ENCODE measurements at places on chromosomes 12 and 14. TPM values are rescaled to one million over a fixed set of nuclear protein-coding genes. Genes with fewer than 3 reads are reported as not detected.

GRCh38 chr12:100295764-100296555 is 29.0 kb downstream of the SCYL2 start:
- DNase-seq, result no peak

GRCh38 chr12:14261861-14262260 is 103.6 kb upstream of the ATF7IP start:
- no peak for DNase-seq

- DNase-seq, result peak; percentile 95
Measured at GRCh38 chr12:106030210-106031071, 108.3 kb downstream of the NUAK1 start.

DNA sequence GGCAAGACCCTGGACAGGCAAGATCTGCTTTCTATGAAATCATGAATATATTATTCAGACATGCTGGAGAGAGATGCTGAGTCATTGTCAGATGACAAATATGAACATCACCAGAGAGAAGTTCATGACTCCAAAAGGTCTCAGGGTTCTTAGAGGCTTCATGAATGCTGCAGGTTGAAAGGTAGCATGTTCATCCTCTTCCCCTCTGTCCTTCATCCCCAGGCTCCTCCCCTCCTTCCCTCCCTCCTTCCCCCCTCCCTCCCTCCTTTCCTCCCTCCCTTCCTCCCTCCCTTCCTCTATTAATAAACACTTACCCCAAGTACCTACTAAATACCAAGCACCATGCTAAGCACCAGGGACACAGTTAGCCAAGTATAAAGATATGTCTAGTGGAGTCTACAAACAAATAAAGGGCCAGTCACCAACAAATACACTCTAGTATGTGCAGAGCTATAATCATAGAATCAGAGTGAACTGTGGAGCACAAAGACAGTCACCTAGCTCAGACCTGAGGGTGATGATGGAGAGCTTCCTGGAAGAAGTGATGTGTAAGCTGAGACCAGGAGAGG is 46.2 kb downstream of the RPH3A start:
- no peak for DNase-seq

The RNASE1 gene
- total RNA-seq, result 2.1 TPM

DNA sequence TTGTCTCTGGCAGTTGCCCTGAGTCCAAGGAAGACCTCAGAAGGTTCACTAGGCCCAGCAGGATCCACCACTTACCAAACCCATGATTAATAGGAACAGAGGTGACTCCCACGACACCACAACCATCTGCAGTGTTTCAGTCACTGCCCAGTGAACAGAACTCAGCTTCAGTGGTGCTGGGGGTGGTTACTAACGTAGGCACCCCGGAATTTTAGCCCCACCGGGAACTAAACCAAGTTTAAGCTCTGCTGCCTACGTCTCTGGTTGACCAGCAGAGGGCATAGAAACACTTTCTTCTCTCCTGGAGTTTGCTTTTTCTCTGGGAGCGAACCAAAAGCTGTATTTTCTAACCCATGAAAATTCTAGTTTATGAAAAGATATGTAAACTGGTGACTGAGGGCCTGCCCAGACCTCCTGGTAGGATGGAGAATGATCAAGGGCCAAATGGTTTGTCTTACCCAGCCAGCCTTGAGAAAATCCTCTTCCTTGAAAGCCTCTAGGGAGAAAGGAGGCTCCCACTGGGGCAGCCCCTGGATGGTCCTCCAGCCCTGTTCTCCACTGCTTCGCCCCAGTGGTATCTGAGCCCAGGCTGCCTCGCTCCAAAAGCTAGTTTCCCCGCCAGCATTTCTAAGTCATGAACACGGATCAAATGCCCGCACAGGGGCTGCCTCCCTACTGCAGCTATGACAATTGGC is 379.8 kb downstream of the DPF3 start:
- DNase-seq, result peak; percentile 35

- DNase-seq, result no peak
Measured at GRCh38 chr12:26319511-26319910, 124.1 kb downstream of the SSPN start.

- no peak for DNase-seq
Measured at GRCh38 chr12:27305673-27306456, 26.8 kb upstream of the BMAL2 start.

DNA sequence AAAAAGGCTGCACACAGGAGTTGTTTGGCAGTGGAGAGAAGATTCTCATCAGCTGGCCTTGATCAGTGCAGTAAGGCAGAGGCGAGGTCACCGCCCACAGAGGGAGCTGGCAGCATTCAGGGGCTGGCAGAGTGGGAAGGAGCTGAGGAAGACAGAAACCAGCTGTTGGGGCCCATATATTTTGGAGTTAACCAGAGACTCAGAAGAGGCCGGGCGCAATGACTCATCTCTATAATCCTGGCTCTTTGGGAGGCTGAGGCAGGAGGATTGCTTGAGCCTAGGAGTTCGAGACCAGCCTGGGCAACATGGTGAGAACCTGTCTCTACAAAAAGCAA is 17.7 kb downstream of the SMCO2 start:
- peak; percentile 35 for DNase-seq

- DNase-seq, result peak; percentile 48
Measured at GRCh38 chr14:100030452-100031153, 34.6 kb upstream of the EVL start.

The KCNC2 gene
- not detected for total RNA-seq

DNA sequence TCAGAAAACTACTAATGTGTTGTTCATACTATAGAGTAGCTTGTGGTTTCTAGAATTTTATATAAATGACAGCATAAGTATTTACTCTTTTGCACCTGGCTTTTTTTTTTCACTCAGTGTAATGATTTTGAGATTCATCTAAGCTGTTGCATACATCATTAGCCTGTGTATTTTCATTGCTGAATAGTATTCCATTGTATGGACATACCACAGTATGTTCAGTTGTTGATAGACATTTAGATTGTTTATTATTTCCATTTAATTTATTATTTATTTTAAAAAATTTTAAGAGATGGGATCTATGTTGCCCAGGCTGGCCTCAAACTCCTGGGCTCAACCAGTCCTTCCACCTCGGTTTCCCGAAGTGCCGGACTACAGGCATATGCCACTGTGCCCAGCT is 80.0 kb downstream of the IFT43 start:
- no peak for DNase-seq

- no peak for DNase-seq
Measured at GRCh38 chr14:34300330-34300729, 161.7 kb downstream of the SPTSSA start.

- DNase-seq, result no peak
Measured at GRCh38 chr14:101669629-101670028, 91.9 kb upstream of the PPP2R5C start.

The BCL11B gene
- 0.90 TPM for total RNA-seq

GRCh38 chr14:34983148-34983760 is 462 bp downstream of the SRP54 start:
- no peak for DNase-seq

DNA sequence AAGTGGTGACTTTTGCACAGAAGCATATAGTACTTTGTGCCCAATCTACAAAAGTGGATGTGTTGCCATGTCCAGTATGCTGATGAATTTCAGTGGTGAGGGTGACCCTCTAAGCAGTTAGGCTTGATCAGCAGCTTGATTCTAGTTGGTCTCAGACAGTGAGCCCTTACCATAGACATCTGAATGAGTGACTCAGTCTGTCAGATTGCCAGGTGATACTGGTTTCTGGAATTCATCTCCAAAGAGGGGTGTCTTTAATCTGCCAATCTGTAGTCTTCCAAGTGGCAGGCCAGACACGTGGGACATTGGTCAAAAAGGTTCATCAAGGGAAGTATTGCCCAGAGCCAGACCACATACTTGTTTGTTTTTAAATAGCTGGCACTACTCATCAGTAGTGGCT is 187.4 kb upstream of the SLC16A7 start:
- DNase-seq, result no peak

DNA sequence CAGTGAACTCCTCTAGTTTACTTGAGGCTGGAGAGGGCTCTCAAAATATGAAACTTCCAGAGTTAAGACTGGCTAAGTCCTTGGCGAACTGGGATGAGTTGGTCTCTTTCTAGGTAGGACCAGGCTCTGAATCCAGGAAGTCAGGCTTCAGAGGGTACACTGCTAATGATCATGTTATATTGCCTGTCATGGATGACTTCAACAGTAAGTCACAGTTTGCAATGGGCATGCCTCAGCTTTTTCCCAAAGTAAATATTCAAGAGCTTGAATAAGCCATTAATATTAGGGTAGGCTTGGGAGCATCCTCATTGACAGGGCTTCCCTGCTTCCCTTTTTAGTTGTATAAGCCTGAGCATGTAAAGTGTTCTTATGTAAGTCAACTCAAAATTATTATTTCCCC is 61.7 kb upstream of the PTHLH start:
- DNase-seq, result no peak

- DNase-seq, result no peak
Measured at GRCh38 chr12:98559666-98560065, 33.8 kb upstream of the SLC25A3 start.

DNA sequence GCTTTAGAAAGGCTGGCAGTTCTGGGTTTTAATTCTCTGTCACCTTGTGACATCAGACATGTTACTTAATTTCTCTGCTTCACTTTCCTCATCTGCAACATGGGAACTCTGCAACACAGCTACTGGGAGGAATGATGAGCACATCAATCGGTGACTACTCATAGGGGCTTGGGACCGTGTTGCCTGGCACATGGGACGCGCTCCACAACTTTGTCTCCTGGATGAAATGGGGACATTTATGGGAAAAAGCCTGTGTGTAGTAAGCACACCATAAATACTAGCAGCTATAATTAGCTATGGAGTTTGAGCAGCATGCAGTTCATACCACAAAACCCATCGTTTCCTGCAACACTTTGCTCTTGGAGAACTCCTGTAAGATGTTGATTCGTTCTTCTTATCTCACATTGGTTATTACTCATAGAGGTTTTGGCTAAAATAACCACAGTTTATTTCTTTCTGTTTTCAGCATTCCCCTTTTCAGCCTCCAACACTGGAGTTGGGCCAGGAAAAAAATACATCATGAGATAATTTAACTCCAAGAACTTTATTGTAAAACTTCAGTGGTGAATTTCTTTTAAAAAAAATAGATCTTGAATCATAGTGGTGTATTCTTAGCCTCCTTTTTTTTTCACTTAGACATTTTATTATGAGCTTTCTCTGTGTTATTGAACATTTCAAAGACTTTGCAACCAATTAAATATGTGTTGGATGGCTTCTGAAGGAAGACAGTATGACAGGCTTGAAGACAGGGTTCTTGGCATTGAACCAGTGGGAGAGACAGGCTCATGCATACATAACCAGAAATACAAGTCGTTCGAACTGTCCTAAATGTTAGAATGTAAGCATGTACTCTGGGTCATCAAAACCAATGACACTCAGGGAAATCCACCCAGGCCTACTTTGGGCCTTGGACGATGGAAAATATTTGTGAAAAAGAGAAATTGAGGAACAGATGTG is 72.7 kb downstream of the RIN3 start:
- DNase-seq, result peak; percentile 99

- DNase-seq, result no peak
Measured at GRCh38 chr14:96821501-96821900, 24.3 kb downstream of the VRK1 start.

DNA sequence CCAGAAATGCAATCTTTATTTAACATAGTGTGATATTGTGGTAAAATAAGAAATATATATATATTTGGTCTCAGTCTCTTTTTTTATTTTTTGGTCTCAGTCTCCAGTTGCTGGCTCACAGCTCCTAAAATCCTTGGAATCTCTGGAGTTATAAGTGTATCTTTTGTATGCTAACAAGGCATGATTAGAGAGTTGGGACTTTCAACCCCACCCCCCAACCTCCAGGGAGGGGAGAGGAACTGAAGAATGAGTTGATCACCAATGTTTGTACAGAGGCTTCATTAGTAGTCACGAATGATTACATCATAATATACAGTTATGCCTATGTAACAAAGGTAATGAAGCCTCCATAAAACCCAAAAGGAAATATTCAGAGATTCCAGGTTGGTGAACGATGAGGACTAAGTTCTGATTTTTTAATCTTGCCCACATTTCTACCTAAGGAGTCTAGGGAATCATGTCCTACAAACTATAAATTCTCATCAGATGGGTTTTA is 22.8 kb upstream of the LALBA start:
- no peak for DNase-seq

- DNase-seq, result no peak
Measured at GRCh38 chr14:91482263-91483013, 27.7 kb downstream of the PPP4R3A start.

DNA sequence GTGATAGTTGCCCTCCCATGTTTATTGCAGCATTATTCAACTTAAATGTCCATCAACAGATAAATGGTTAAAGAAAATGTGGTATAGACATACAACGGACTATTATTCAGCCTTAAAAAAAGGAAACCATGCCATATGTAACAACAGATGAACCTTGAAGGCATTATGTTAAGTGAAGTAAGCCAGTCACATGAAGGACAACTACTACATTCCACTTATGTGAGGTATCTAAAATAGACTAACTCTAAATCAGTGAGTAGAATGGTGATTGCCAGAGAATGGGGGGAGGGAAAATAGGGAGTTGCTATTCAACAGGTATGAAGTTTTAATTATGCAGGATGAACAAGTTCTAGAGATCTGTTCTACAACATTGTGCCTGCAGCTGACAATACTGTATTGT is 10.1 kb downstream of the PCNX4 start:
- no peak for DNase-seq

The KRT4 gene
- total RNA-seq, result not detected

DNA sequence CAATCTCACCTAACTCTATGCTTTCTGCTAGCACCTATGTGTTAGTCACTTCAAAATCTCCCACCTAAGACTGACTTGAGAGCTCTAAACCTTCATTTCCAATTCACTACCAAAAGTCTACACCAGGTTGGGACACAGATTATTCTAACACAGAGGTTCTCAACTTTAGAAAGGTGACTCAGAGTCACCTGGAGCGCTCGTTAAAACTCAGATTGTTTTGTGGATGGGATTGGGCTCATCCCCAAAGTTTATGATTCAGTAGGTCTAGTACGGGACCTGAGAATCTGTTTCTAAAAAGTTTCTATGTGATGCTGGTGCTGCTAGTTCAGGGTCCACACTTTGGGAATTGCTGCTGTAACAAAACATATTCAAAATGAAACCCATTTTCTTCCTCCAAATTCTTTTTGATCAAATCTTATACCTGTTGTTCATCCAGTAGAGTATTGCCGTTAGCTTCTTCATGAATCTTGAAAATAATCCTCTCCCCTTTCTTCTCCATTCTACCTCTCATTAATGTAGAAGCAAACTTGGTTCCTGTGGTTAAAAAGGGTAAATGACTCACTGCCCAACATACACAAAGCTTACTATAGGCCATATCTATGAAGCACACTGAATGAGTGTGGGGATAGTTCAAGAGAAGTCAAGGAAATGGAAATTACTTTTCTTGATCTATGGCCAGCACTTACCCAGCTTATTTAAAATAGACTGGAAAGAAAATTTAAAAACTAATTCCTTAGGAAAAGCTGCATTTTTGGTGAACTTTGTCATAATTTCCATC is 206.7 kb downstream of the KIF21A start:
- DNase-seq, result peak; percentile 73

DNA sequence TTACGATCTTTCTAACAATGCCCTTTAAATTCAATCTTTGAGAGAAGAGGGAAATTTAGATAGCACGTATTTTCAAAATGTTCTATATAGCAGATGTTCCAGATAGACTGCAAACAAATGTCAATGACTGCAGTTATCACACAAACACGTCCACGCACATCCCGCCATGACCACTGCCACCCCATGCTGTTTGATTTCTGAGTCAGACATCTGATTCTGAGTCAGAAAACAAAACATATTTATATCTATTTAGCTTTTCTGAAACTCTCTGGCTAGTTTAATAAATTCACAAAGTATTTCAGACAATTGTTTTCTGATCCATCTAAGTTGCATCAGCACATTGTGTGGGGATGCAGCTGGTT is 105.9 kb upstream of the BCAT1 start:
- DNase-seq, result no peak

- DNase-seq, result no peak
Measured at GRCh38 chr14:64879635-64880220, at the start of gene SPTB. TSS of gene SPTB (minus strand) at chr14:64879907. CDS start at chr14:64823094, 56,813 bp downstream.
